ENCODE measurements at places on chromosomes 7 and 10.

DNA sequence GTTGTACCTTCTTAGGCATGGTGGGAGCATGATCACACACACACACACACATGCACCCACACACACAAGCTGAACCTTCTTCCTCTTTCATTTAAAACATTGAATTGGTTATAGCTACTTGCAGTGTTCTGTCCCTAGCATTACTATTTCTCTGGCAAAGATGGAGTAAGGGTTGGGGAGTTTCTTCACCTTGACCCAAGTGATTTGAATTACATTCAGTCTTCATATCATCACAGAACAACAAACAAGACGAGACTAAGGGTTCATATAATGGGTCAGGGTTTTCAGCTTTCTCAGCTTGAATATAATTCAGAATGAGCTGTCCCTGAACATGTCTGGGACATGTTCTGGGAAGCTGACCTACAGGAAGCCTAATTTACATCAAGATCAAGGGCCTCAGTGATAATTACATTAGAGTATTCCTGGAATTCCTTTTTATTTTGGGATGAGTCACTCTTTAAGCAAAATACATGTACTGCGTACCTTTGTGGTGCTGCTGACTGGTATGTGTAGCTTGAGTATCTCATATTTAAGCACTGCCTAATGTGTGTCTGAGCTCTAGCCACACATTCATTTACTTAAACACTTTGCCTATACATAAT lies 213.5 kb upstream of the TMEM229A start:
- peak; percentile 10 for DNase-seq

DNA sequence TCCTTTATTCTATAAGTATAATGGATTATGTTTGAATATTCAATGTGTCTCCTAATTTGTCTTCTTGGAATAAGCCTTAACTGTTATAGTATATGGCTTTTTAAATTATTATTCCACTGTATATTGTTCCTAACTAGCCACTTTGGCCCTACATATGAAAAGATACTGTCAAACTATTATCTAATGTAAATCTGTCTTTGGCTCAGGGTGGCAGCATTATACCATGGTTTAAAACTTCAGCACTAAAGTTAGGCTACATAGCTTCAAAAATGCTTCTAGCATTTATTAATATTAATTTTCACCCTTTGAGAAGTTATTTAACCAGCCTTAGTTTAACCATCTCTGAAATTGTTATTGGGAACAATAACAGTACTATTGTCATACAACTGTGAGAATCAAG lies 543.1 kb upstream of the MBL2 start:
- DNase-seq, result peak; percentile 43

DNA sequence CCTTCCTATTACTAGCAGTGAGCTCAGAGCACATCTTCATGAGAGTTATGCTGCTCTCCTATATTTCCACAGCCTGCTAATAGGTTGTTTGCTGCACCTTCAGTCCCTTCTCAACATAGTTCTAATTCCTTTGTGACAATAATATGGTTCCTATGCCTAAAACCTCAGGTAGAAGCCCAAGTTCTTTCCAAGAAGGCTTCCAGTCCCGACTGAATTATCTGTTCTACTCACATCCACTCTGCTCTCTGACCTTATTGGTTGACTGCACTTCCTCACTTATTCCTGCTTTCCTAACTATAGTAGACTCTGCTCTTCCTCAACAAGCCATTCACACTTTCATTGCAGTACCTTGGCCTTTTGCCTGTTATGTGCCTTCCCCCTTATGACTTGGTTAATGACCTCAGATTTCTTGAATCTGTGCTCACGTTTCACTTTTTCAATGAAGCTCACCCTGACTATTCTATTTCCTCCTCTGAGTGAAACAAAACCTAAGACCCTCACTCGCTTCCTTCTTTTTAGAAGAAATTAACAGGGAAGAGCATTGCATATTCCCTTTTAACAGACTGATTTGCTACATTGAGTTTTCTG lies 132.7 kb downstream of the MDFIC start:
- no peak for DNase-seq

GRCh38 chr10:95831076-95831475 lies 75.1 kb downstream of the ENTPD1 start:
- DNase-seq, result no peak
